ENCODE measurements at places on chromosomes 7 and 10.
A peak's percentile ranks its signal among the peaks of the same experiment; 100 is the strongest.

- no peak for DNase-seq
Observed at GRCh38 chr7:79709574-79710409, 256.3 kb upstream of the MAGI2 start.

GRCh38 chr10:26627324-26627723 is 70.2 kb upstream of the PDSS1 start:
- peak; percentile 27 for DNase-seq

DNA sequence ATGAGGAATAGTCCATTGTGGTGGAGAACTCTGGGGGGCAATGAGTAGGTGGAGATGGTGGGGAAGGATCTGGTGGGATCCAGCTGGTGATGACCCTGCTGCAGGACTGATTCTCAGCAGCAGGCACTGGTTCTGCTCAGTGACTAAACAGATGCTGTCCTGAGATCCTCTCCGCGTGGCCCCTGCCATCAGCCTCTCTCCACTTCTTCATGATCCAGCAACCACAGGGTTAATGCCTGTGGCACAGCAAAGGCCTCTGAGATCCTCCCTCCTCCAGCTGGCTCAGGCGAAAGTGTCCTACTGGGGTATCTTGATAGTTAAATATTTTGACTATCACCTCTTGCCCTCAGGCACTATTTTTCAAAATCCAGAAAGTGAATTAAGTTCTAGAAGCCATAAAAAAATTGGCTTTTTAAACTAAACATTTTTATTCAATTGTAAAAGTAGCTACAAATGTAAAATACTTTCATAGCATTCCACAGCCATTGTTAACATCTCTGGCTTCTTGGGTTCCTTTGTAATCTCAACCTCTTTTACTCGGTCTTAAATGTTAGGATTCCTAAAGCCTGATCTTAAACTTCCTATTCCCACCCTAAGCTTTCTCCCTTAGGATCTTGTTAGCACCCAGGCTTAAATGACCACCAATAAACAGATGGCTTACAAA is 13.1 kb downstream of the PLAU start:
- no peak for DNase-seq

- no peak for DNase-seq
Observed at GRCh38 chr7:108413782-108414492, 42.3 kb downstream of the NRCAM start.

- no peak for DNase-seq
Observed at GRCh38 chr7:43044511-43044910, 67.9 kb upstream of the HECW1 start.

All from erythroblast (primary cell).